Fibroblast of mammary gland (primary cell): ENCODE measurements at places on chromosomes 11 and 22.

- no peak for DNase-seq
These were observed 1.7 kb downstream of the ESRRA start for GRCh38 chr11:64306876-64307622.

- DNase-seq, result peak; percentile 4
These were observed 56.8 kb downstream of the EMSY start for GRCh38 chr11:76501526-76502202.

GRCh38 chr11:131758726-131759125, 388.3 kb downstream of the NTM start:
- no peak for DNase-seq

GRCh38 chr11:68735646-68736045, 15.7 kb downstream of the TESMIN start:
- DNase-seq, result no peak

DNA sequence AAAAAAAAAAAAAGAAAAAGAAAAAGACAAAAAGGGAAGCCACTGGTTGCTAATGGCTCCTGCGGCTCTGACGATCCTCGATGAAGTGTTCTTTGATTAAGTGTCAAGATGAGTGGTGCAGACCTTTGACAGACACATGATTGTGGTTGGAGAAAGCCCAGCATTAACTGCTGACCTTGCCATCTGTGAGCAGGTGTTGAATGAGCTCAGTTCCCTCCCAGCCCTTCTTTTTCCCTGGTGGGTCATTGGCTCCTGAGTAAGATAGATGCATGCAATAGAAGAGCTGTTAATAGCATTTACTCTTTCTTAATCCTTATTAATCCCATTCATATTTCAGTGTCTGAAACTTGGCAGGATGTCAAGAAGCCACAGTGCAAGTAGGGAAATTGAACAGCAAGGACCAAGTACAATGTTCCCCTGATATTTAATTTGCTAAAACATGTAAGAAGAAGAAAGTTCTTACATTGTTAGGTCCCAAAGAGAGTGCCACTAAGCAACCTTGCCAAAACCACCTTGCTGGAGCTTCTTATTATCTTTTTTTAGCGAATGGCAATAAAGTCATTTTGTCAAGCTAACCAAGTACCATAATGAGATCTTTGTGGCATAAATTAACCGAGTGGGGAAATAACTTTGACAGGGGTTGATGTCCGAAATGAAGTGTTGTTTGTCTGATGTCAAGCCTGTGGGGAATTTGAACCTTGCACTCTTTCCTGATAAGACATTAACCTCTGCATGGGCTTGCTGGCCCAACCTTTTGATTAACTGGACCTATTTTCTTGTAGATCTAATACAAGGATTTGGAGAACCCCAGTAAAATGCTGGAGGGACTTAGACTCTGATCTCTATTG, 113.7 kb downstream of the PTPRJ start:
- DNase-seq, result peak; percentile 70

GRCh38 chr22:39705386-39705785, 134.8 kb downstream of the CACNA1I start:
- DNase-seq, result no peak

- DNase-seq, result no peak
These were observed 8.0 kb downstream of the MSANTD4 start for GRCh38 chr11:106014035-106014434.

DNA sequence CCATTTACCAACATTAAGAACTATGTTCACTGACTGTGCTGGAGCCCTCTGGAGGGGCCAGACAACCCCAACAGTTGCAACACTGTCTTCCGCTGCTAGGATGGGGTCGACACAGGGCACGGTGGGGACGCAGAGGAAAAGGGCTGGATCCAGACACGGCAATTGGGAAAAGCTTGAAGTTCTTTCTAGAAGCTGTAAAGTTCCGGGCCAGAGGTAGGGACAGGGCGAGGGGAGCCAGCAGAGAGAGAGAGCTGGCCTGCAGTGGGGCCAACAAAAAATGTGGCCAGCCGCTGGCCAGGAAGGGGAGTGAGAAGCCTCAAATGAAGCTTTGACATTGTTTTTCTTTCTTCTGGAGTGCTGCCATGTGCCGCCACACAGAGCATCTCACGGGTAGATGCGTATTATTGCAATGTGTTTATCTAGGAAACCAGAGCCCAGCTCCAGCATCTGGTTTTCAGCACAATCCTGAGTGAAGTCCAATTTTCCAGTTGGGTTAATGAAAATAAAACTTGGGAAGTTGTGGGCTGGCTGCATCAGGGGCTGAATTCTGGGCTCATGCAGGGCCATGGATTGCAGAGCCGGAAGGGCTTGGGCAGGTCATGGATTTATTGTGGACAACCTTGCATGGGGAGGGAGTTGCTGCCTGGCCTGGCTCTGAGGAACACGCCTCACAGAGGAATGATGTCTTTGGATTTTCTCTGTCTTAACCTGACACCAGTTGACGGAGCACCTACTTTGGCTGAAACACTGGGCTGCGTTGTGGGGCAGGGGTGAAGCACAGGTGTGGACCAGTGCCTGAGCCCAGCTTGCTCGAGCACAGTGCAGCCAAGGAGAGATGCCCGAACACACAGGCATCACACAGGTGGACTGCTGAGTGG, 67.6 kb upstream of the AMPD3 start:
- DNase-seq, result peak; percentile 95

- DNase-seq, result peak; percentile 53
These were observed 30.8 kb downstream of the MYH9 start for GRCh38 chr22:36356708-36357624.
